ENCODE measurements at places on chromosomes 4 and X. TPM values are rescaled to one million over a fixed set of nuclear protein-coding genes. Genes with fewer than 3 reads are reported as not detected.

The ZNF718 gene
- total RNA-seq: 5.8 TPM

The TEX11 gene
- total RNA-seq: not detected

DNA sequence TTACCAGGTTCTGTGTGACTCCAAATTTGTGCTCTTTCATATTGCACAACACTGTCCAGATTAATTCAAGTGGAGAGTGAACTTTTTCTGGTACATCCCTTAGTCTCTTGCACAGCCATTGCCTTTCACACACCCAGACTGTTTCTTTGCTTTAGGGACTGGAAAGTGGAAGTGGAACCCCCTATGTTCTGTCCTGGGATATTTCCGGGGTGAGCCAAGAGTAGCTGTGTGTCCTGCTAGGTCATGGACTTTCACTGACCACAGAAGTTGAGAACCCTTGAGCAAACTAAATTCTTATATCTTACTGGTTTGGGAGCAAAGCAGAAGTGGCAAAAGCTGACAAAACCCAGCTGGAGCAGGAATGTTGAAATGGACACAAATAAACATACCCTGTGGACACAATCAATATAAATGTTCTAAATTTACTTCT, 10.3 kb upstream of the VSIG4 start:
- no peak for DNase-seq

DNA sequence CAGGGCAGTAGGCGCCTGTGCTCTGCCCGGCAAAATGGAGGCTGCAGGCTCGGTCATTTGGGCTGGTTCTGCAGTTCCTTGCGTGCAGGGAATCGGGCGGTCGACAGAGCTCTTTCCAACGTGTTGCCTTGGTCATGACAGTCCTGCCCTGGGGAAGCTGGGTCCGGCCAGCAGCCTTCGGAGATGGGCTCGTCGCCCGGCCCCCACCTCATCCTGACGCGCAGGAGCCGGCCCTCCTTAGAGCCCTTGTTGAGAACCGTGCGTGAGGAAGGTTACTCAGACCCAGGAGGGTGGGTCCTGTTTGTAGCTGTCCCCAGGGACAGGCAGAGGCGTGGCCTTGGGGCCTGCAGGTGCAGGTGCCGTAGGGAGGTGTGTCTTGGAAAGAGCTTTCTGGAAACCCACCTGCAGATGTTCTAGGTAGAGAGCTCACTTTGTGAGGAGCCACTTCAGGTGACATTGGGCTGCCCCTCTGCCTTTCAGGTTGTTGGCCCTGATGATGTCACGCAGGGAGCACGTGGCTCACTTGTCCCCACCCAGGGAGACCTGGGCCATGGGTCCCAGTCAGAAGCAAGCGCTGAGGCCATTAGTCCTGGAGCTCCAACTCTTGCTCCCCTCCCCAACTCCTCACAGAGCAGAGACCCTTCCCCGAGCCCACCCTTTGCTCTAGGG, 15.2 kb upstream of the HGFAC start:
- DNase-seq: no peak

DNA sequence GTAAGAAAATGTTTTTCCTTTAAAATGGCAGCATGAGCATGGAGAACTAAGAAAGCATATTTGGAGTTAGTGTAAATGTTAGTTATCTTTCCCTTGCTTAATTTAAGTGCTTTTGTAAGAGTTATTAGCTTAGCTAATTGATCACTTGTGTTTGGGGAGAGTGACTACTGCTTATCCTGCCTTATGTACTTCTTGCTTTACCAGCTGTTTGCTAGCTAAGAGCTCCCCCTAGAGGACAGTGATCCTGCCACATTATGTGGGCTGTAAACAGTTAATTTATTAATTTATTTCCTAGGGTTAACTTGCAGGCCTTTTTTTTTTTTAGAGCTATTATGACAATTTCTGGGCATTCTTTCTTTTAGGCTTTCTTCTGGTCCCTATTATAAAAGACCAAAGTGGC, 435.8 kb downstream of the MAGEB5 start:
- no peak for DNase-seq

- no peak for DNase-seq
These were observed 44.4 kb downstream of the CRLF2 start for GRCh38 chrX:1167918-1168481.

DNA sequence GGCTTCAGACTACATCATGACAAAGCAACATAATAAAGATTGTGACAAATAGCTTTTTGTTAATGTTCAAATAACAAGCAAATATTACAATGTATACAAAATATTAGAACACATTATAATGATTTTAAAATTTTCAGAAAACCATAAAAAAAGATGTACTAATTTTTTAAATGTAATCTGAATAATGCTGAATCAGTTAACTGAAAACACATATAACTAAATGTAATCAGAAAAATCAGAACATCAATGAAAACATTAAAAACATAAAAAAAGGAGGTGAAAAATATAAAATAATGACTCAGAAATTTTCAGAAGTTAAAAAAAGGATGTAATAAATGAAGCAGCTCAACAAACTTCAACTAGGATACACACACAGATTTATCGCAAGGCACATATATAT, 53.5 kb downstream of the ZNF721 start:
- no peak for DNase-seq

DNA sequence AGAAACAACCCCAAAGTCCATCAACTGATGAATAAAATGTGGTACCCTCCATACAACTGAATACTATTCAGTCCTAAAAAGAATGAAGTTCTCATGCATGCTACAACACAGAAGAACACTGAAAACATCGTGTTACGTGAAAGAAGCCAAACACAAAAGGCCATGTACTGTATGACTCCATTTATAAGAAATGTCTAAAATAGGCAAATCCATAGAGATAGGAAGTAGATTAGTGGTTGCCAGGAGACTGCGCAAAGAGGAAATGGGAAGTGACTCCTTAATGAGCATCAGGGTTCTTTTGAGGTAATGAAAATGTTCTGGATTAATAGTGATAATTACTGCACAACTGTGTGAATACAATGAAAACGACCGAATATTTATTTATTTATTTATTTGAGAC, 23.4 kb downstream of the FBXW7 start:
- DNase-seq: no peak

- no peak for DNase-seq
These were observed 155.7 kb downstream of the SNCA start for GRCh38 chr4:89681219-89681618.

DNA sequence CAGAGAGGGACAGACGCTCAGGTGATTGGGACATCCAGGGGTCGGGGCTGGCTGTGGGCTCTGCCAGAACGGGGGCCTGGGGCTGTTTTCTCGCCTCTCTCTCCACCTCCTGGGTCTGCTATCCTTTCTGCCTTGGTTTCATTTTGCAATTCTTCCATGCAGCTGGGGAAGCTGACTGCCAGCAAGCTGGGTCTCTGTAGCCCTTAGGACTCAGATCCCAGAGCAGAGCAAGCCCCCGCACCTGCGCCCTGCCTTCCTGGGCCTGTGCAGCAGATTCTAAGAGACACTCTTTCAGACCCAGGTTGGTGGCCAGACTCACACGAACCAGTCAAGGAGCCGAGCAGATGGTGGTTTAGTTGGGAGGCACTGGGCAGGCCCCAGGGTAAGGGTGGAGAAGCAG, 59.1 kb upstream of the GRPEL1 start:
- no peak for DNase-seq

DNA sequence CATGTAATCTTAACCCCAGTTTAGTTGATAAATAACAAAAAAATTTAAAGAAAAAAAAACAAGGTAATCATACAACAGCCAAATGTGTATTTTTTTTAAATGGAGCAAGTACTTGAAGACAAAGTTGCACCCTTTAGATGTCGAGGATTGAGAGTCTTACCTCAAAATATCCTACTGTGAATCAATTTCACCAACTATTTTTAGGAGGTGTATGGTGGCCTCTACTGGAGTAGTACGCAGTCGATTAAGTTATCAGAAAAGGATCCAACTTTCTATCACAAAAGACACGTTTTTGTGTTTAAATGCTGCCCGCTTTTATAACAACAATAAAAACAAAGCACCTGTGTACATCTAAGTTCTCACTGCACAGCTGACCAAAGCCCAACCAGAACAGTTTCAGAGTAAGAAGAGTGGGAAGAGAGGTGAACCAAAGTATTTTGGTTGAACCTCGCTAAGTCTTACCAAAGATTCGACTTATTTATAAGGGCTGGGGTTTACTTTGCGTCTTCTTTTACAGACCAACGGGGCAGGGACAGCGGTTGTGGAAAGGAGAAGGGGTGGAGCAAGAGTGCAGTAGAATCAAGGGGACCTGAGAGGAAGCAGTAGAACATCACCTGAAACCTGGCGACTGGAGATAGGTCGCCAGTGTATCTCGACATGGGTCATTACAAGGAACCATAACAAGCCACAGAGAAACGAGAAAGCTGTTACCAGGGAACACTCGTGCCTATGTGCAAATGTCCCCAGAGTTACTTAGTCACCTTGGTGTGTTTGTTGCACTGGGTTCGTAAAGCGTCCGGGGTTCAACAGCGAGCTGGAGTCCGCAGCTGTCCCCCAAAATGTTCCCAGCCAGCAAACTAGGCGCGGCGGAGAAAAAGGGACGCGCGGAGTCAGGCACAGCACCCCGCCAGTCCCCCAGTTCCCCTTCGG, 1.1 kb downstream of the RPS6KA6 start:
- no peak for DNase-seq

DNA sequence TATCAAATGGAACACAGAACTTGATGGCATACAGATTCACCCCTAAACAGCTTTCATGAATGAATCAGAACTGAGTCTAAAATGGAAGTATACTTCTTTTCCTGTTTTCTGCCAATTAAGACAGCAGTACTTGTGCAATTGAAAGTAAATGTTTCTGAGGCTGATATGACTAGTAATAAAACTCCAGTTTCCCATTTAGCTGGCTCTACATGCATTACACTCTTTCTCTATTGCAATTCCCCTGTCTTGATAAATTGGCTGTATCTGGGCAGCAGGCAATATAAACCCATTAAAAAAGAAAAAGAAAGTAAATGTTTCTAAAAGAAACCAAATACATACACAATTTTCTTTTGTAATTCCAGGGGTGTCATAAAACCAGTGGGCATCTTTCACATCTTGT, 4.6 kb downstream of the NOA1 start:
- no peak for DNase-seq

The GCNA gene
- 4.4 TPM for total RNA-seq

DNA sequence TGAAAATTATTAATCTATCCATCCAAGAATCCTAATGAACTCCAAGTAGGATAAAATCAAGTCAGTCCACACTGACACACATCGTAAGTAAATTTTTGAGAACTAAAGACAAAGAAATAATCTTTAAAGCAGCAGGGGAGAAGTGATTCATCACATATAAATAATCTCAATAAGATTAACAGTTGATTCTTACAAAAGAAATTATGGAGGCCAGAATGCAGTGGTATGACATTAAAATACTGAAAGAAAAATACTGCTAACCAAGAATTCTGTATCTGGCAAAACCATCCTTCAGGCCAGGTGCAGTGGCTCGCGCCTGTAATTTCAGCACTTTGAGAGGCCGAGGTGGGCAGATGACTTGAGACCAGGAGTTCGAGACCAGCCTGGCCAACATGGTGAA, 96.1 kb upstream of the SH3RF1 start:
- DNase-seq: no peak

DNA sequence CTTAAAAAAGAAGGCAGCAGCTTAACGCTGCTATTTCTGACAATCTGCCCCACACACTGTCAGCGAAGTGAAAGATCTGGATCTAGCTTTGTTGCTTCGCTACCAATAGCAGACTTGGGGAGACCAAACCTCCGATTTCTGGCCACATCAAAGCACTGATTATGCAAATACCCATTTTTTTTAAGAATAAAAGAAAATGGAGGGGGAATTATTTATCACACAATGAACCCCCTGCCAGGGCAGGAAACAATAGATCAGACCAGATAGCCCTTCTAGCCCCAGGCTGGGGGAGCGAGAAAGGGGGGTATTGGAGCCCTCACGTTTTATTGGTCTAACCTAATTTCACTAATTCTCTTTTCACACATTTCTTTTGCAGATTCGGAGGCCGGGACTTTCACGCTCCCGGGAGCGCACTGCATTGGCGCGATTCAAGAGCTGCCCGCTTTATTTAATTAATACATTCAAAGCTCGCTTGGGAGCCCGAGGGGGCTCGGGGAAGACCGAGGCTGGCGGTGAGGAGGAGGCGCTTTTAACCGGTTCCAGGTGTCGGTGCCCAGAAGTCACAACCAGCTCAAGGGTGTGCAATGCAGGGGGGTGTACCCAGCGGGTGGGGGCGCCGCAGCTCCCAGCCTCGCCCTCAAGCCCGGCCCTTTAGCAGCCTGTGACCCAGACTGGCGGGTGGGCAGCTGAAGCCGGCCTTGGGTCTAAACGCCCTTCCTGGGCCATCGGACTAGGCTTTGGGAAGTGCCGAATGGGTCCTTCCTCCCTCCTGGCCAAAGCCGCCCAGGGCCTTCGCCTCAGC, 5.5 kb downstream of the NEUROG2 start:
- DNase-seq: no peak

The HTRA3 gene
- 0.37 TPM for total RNA-seq

GRCh38 chr4:88275516-88275915, 8.8 kb downstream of the PPM1K start:
- DNase-seq: no peak

The CEP135 gene
- 11.8 TPM for total RNA-seq

The BEX4 gene
- total RNA-seq: 50.9 TPM

The PARM1 gene
- total RNA-seq: not detected

The ANAPC10 gene
- total RNA-seq: 16.8 TPM

DNA sequence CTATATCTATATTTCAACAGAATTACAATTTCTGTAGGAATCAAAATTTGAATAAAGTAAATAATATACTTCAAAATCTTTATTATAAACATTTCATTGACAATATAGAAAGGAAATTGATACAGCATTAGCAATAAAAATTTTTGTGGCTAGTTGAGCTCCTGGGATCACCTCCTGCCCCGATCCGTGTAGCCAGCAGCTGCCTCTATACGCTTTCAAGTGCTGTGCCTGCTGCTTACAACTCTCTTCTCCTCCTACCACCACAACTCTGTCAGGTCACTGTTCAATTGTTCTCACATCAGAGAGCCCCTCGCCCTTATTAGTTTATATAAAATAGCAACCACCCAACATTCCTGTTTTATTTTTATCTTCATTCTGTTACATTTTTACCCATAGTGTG, 27.6 kb downstream of the INPP4B start:
- no peak for DNase-seq

GRCh38 chrX:133999031-133999705, 13.8 kb upstream of the GPC3 start:
- no peak for DNase-seq

The BMPR1B gene
- total RNA-seq: 2.4 TPM

GRCh38 chr4:140149846-140150635, 3.9 kb downstream of the MAML3 start:
- peak; percentile 85 for DNase-seq

GRCh38 chrX:68897118-68897945, 68.5 kb downstream of the EFNB1 start:
- DNase-seq: no peak

GRCh38 chr4:64000241-64000640, 409.0 kb downstream of the TECRL start:
- DNase-seq: no peak

GRCh38 chr4:36374836-36375511, 93.6 kb downstream of the DTHD1 start:
- DNase-seq: no peak

The NUDT10 gene
- 0.59 TPM for total RNA-seq

GRCh38 chr4:168839758-168840391, 170.2 kb downstream of the CBR4 start:
- no peak for DNase-seq

GRCh38 chr4:176611951-176612350, 180.8 kb downstream of the VEGFC start:
- DNase-seq: no peak
